Endothelial cell of coronary artery (primary cell): ENCODE measurements at places on chromosomes 7 and 10. TPM values are rescaled to one million over a fixed set of nuclear protein-coding genes. Genes with fewer than 3 reads are reported as not detected.

ZKSCAN1 gene
- total RNA-seq = 30.4 and 38.8 TPM in 2 replicates

IFIT1B gene
- total RNA-seq = not detected in 2 replicates

LIPJ gene
- under 0.01 TPM in 1 of 2 replicates, not detected in the other for total RNA-seq

PSD gene
- 0.09 and 0.28 TPM in 2 replicates for total RNA-seq

CPXM2 gene
- total RNA-seq = 0.45 and 5.1 TPM in 2 replicates
